ENCODE measurements at places on chromosomes 2 and 18. TPM values are rescaled to one million over a fixed set of nuclear protein-coding genes. Genes with fewer than 3 reads are reported as not detected.

Gene OTOS
- not detected for total RNA-seq

Gene TACR1
- total RNA-seq = not detected

Gene SALL3
- not detected for total RNA-seq

Gene LYG2
- total RNA-seq = not detected

Gene SPR
- total RNA-seq = 12.8 TPM

Gene PID1
- 34.7 TPM for total RNA-seq

Gene LINC00305
- total RNA-seq = not detected

Gene AKAIN1
- total RNA-seq = not detected

Gene UPP2
- total RNA-seq = not detected

Gene IFIH1
- total RNA-seq = 6.9 TPM

Gene NUP35
- total RNA-seq = 4.6 TPM

Gene LIMS2
- 1.3 TPM for total RNA-seq

Gene ANO7
- 1.4 TPM for total RNA-seq

Gene ZNF385B
- total RNA-seq = not detected

Gene IFT172
- total RNA-seq = 15.3 TPM
